NCI-H2171 (cell line): ENCODE measurements at places on chromosomes 3 and 15.

DNA sequence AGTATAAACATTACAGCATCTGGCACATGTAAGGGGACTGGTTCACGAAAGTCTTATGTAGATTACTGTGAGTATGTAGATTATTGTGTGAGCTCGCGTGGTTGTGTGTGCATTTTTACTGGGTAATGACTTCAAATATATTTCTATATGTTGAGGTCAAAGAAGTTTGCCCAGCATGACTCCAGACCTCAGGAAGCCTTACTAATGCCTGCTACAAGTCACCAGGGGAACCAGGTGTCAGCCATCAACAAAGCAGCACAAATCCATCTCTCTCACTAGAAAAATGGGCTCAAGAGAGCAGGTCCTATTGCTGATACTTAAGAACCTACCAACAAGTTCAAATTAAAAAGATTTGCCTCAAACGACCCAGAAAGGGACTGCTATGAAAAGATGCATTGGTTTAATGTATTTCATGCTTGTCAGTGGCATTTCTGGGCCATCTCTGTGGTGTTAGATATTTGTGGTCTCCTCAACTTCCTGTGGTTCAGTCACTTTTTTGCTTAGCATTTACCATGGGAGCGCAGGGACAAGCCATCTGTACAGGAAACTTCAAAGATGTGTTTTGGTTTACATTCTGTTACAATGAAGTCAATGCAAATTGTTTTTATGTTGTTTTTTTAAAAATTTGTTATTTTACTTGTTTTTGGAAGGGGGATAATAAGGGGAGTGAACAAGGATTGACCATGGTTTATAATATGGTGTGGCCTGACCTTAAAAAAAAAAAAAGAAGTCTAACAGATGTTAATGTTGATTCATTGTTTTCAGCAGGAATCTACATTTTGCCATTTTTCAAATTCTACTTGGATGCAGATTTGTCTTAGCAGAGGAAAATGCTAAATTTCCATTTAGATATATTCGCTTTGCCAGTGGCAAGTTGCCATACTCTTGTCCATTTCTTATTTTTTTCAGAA, 172.1 kb upstream of the ADAMTS9 start:
- DNase-seq = no peak

GRCh38 chr3:138944929-138945708, 1.8 kb downstream of the FOXL2 start:
- DNase-seq = no peak

- DNase-seq = no peak
Measured at GRCh38 chr15:101502572-101503295, 13.2 kb upstream of the PCSK6 start.

DNA sequence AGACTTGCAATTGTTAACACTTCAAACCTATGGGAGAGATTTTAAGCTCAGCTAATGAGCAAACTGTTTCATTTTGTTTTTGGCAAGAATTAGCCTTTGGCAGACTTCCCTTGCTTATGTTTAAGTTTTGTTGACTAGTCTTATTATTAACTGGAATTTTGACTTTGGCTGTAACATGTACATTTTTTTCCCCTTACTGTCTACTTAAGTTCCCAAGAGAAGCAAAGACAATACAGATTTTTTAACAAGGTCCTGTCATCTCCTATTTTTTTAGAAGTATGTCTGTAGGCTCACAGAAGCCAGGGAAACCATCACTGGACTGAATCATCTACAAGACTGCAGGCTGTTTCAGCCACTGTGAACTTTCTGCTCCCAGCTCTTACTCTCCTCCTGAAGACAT, 74.3 kb downstream of the DGKG start:
- no peak for DNase-seq

GRCh38 chr3:42055291-42055690, 35.9 kb upstream of the TRAK1 start:
- no peak for DNase-seq

DNA sequence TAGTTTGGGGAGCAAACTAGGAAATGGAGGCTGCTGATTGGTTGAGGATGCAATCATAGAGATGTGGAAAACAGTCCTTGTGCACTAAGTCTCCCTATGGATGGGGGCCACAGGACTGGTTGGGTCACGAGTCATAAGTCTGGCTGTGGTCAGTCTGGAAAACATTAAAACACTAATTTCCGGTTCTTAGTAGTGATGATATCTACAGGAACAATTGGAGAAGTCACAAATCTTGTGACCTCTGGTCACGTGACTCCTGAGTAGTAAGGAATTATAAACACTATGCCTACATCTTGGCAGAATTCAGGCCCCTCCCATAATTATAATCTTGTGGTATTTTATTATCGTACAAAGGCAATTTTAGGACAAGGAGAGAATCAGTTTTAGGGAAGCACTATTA, 317.3 kb upstream of the ARPP21 start:
- no peak for DNase-seq

- DNase-seq = no peak
Measured at GRCh38 chr3:153820035-153820434, 301.2 kb upstream of the ARHGEF26 start.

- DNase-seq = no peak
Measured at GRCh38 chr15:81323559-81323943, 390 bp downstream of the STARD5 start.

- DNase-seq = peak; percentile 27
Measured at GRCh38 chr3:173502983-173503568, 105.5 kb downstream of the NLGN1 start.

GRCh38 chr3:105931500-105931899, 62.7 kb upstream of the CBLB start:
- no peak for DNase-seq

DNA sequence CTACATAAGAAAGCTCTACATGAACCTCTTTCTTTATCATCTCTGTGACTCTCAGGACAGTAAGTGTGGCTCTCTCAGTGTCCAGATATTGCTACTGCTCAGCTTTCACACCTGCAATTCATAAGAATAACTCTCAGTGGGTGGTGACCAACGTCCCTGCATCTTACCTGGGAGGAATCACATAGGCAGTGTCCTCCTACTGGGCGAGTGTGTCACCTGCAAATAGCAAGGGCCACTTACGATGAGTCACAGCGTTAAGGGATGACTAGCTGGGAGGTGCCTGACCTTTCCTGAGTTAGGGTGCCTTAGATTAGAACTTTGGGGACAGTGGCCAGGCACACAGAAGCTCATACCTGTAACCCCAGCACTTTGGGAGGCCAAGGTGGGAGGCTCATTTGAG, 90.8 kb upstream of the C3orf80 start:
- no peak for DNase-seq

DNA sequence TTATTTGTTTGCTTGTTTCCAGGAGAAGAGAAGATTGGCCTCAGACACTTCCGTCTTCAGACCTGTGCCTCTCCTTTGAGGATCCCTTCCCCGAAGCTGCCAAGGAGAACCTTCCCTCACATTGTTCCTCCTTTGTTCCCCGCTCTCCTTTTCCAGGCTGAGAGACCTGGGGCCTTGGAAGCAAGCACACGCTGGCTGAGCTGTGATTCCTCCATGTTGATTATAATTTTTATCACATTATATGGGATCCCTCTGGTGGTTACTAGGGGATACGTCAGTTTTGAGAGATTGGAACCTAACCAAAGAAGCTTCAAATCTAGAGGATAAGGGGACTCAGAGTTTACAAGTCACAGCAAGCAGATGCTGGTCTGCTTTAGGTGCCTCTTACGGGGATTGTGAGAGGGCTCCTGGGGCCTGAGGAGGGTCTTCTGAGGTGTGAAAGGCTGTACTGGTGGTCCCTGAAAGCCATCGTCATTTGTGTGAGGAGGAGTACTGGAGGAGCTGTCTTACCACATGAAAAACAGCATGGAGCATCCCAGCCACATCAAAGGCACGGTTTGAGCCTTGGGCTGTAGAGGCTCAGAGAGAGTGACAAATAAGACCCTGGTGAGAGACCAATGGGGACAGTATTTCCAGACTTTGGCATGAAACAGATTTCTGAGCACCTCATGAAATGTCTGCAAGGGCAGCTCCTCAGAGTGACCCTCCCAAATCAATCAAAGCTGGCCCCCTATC, 760.1 kb upstream of the CFAP20DC start:
- DNase-seq = no peak

- DNase-seq = no peak
Measured at GRCh38 chr3:76551739-76552138, 488.2 kb upstream of the ROBO2 start.

GRCh38 chr15:63892794-63893441, 59.2 kb upstream of the HERC1 start:
- no peak for DNase-seq

DNA sequence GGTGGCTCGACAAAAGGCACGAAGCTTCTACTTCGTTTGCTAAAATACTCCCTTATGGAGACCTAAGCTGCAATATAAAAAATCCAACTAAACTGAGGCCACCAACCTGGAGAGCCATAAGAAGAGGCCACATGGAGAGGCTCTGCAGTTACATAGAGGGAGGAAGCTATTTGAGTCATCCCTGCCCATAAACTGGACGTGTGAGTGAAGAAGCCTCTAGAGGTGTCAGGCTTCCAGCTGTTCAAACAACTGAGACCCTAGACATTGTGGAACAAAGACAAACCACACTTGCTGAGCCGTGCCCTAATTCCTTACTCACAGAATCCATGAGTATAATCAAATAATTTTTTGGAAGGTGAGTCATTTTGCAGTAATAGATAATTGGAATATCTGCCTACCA, 50.2 kb upstream of the GMNC start:
- DNase-seq = no peak

- no peak for DNase-seq
Measured at GRCh38 chr15:26197719-26198118, 334.6 kb upstream of the ATP10A start.

DNA sequence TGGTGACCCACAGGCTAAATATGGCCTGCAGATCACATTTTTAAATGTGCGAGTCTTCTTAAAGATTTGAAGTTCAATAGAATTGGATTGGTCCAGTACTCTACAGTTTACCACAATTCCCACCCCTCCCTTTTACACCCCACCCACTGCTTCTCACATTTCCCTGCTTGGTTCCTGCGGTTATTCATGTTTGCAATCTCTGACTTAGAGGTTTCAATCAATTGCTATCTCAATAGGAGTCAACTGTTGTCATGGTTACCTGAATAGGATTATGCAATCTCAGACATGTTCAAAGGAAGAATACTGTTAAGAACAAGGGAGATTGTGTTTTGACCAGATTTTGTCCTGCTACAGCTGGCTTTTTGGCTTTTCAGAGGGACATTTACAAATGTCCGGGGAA, 4.9 kb upstream of the C3orf49 start:
- no peak for DNase-seq

DNA sequence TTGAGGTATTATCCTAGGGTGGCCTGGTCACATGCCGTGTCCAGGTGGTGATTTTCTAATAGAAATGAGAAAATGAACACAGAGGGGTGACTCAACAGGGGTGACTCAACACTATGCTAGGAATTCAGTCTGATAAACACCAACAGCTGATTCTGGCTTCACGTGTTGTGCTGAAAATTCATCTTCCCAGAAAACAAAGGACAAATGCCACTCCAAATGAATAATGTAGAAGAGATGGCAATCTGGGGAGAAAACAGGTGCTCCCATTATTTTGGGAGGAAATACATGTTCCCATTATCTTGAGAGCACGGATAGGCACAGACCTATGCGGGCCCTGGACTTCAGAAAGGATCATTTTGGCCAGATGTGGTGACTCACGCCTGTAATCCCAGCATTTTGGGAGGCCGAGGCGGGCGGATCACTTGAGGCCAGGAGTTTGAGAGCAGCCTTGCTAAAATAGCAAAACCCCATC, 101.2 kb upstream of the MEX3B start:
- DNase-seq = no peak
